ENCODE measurements at places on chromosomes 5 and 9.

GRCh38 chr5:172223901-172224873 lies 30.2 kb downstream of the EFCAB9 start:
- peak; percentile 52 for DNase-seq

- DNase-seq: no peak
Observed at GRCh38 chr5:83095957-83096539, 18.7 kb downstream of the XRCC4 start.

GRCh38 chr5:124399426-124399961 lies 346.9 kb downstream of the ZNF608 start:
- DNase-seq: no peak

DNA sequence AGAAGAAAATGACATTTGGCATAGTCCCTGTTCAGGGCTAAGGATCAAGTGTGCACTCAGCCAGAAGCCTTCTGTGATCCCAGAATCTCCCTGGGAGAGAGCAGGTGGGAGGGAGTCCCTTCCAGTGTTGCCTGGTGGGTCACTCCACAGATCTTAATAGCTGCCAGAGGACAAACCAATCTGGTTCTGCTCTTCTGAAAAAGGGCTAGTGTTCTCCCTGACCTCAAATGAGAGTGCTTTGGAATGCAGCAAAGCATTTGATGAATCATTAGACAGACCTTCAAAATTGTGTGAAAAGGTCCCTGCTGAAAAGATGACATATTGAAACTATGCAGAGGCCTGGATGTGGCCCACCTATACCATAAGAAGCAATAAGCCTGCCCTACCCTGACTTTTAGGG lies 339.7 kb downstream of the TMEM232 start:
- DNase-seq: no peak

- DNase-seq: no peak
Observed at GRCh38 chr5:168159425-168159824, 132.0 kb upstream of the WWC1 start.

DNA sequence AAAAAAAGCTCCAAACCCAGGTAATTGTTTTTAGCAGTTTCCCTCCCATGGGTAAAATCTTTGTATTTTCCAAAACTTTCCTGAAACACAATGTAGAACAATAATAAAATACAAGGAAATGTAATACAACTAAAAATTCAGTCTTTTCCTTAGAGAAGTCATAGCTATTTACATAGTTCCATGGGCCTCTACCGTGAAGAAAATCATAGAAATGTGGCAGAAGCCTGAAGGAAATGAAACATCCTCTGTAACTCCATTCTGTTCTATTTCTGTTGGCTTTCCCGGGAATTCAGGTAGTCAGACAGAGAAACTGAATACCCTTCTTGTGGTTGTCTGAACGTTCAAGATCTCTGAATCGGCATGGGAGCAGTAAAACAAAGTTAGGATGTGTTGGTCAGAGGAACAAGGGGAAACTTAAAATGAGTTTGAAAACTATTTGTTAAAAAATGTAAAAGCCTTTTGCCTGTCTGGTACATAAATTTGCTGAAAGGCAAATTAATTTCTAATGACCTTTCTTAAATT lies 202.4 kb upstream of the ZNF608 start:
- DNase-seq: no peak

- no peak for DNase-seq
Observed at GRCh38 chr9:16307626-16308195, 562.8 kb downstream of the BNC2 start.

- no peak for DNase-seq
Observed at GRCh38 chr5:56712895-56713591, 102.3 kb upstream of the MAP3K1 start.

- no peak for DNase-seq
Observed at GRCh38 chr5:74973694-74974093, 78.7 kb downstream of the GCNT4 start.

DNA sequence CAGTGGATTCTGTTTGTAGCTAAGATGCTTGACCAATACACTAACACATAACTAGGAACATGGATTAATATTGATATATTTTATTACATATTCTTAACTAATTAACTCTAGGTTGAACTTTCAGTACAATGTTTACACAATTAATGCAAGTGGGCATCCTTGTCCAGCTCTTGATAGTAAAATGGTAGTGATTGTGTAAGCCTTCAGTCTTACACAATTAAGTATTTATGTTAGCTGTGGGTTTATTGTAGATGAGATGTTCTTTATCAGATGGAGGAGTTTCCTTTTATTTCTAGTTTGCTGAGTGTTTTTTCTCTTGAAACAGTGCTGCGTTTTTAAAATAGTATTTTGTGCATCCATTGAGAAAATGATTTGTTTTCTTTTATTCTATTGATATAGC lies 1210.8 kb downstream of the CDH12 start:
- no peak for DNase-seq

DNA sequence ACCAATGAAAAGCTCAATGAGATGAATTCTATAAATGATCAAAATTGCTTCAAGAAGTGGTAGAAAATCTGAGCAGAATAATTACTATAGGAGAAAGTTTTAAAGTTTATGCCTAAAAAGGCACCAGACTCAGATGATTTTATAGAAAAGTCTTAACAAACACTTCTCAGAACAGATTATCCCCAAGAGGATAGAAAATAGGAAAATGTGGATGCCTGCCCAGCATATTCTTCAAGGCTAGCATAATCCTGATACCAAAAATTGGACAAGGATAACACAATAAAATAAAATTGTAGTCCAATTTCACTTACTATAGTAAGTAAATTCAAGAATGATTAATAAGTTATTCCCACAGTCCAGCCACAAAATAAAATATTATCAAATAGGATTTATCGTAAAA lies 397.0 kb downstream of the NR2F1-AS1 start:
- DNase-seq: no peak

GRCh38 chr9:106880863-106881262 lies 17.9 kb downstream of the ZNF462 start:
- no peak for DNase-seq

GRCh38 chr5:146622391-146622790 lies 106.4 kb upstream of the GPR151 start:
- no peak for DNase-seq

DNA sequence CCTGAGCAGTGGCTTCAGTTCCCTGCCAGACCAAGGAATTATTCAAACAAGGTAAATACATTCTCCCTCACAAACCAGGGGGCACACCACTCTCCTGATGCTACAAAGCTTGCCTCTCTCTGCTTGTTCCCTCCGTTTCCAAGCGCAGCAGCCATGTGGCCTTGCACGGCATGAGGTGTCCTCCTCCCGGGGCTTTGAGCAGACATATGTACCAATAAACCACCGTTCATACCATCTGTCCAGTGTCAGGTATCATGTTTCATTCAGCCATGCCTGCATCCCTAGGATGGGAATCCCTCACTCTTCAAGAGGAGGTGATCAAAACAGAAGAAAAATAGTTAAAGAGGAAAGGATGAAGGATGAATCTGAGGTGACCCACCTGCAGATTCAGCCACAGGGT lies 282.7 kb downstream of the ENC1 start:
- DNase-seq: no peak

GRCh38 chr9:72300873-72301272 lies 64.1 kb downstream of the ZFAND5 start:
- DNase-seq: no peak

GRCh38 chr5:169052207-169052606 lies 248.7 kb downstream of the SLIT3 start:
- no peak for DNase-seq

GRCh38 chr5:33848554-33848953 lies 43.2 kb downstream of the ADAMTS12 start:
- no peak for DNase-seq

DNA sequence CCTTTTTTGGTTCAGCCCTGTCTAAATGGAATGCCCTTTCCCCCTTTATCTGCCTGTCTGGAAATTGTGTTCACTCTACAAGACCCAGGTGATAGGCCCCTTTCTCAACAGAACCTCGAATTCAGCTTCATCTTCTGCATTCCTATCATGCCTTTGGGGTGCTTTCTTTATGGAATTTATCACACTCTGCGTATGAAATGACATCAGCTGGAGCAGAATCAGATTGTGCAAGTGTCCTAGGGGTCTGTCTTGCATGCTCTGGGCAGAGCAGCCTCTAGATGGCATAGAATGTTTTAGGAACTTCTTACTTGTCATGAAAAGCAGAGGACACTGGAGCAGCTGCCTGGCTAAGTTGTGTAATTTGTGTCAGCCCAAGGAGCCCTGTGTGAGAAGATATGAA lies 84.9 kb downstream of the ISL1 start:
- no peak for DNase-seq

GRCh38 chr5:120778491-120779484 lies 314.7 kb downstream of the PRR16 start:
- DNase-seq: no peak
